ENCODE measurements at places on chromosomes 5 and 9.
A peak's percentile ranks its signal among the peaks of the same experiment; 100 is the strongest.

- DNase-seq, result no peak
Observed at GRCh38 chr9:35563791-35564197, 41.3 kb upstream of the TESK1 start.

DNA sequence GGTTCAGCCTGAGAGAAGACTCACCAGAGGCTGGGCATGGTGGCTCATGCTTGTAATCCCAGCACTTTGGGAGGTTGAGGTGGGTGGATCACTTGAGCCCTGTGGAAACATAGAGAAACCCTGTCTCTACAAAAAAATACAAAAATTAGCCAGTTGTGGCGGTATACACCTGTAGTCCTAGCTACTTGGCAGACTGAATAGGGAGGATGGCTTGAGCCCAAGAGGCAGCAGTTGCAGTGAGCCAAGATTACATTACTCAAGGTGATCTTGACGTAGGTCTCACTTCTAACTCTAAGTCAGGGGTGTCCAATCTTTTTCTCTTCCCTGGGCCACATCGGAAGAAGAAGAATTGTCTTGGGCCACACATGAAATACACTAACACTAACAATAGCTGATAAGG is 16.2 kb upstream of the ATP6V1G1 start:
- DNase-seq, result no peak

GRCh38 chr9:78103971-78104433 is 72.4 kb upstream of the GNAQ start:
- DNase-seq, result no peak

GRCh38 chr5:124414973-124415372 is 331.5 kb downstream of the ZNF608 start:
- no peak for DNase-seq

DNA sequence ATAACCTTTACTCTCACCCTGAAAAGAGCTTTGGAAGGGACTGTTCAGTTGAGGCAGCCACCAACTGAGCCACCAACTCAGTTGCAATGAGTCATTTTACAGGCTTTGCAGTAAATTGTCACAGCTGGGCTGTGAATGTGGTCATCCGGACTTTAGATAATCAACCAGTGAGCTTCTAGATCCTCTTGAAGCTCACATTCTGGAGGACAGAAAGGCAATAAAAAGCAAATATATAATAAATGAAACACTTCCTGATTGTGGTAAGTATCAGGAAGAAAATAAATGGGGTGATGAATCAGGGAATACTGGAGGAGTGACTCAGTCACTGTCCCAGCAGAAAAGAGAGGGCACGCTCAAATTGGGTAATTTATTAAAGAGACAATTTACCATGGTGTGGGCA is 13.2 kb upstream of the C5orf58 start:
- DNase-seq, result peak; percentile 84

DNA sequence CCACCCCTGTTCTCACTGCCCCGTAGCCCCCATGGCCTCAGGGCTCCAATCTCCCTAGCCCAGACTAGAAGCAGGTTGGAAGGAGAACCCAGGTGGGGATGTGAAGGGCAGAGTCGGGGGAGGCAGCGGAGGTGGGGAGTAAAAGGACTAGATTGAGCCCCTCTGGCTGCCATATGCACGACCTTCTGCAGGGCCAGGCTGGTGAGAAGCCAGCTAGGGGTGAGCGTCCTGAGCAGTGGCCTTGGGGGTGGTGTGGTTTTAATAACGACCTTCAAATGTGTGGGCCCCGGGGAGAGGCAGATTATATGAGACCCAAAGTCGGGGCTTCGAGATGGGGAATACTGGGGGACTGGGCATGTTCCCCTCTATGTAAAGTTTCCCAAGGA is 139.5 kb downstream of the C9orf50 start:
- DNase-seq, result no peak

DNA sequence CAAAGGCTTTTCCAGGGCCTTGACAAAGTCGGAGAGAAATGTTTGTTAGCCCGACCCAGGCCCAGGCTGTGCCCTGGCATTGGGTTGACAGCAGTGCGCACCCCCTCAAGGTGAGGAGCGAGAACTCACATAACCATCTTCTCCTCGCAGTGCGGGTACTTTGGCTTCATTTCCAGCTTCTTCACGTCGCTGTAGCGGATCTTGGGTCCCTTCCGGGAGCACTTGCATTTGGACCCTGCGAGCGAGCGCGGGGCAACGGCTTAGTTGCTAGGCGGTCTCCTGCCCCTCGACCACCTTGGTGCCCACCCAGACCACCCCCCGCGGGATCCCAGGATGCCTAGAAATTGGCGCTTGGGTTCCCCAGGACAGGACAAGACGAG is 496 bp downstream of the CXCL14 start:
- DNase-seq, result no peak

DNA sequence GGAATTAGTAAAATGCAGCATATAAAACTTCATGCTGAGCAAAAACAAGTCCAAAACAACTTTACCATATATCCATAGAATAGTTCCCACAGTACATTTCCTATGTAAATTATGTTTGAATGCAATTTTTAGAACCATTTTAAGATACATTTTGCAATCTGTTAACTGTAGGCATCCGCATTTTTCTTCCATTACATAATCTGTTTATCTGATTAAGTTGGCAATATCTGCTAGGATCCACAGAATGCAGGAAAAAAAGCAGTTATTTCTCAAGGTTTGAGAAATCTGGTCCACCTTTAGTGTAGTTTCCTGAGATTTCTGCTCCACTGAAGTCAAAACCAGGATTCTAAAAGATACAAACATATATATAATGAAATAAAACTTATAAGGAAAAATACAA is 6.2 kb downstream of the NUDCD2 start:
- DNase-seq, result peak; percentile 35

DNA sequence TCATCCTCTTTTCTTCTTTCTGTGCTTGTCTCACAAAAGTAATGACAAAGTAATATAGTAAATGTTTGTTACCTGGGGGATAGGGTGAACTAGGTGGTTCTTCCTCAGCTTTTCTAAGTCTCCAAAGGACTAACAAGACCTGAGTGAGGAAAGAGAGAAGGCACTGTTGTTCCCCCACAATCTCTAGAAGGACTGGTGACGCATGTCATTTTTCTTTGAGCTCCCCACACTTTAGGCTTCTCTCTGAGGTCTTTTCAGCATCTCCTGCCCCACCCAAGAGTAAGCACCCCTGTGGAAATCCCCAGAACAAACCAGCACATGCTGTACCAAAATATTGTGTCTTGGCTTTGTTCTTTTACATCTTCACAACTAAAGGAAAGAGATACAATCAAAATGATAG is 2.4 kb upstream of the IL7R start:
- no peak for DNase-seq

DNA sequence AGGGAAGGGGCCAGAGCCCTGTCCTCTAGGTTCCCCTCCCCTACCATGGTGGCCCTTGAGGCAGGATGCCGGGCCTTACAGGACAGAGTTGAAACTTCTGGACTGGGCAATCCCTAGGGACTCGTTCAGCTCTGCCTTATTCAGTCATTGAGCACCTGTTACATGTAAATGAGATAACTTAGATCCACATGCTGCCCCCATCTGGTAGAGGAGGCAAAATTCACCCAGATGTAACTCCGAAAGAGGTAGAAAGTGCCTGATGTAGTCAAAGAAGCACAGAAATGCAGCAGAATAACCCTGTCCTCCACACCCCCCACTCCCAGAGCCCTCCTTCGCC is 1.5 kb downstream of the GGTA1 start:
- peak; percentile 73 for DNase-seq

- peak; percentile 88 for DNase-seq
Observed at GRCh38 chr9:76215066-76215465, 179.2 kb downstream of the RFK start.

DNA sequence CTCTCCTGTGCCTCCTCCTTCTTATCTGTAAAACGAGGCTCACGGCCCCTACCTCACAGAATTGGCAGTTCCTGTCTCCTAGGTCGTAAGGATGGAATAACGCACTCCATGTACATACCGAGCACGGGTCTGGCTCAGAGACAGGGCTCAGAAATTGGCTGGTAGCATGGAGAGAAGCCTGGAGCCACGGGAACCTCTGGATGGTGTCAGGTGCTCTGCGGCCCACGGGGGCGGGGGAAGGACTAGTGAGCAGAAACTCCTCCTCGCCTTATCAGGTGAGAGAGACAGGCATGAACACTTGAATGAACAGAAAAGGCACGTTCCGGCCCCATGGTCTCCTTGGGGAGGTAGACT is 15.4 kb upstream of the C5orf47 start:
- no peak for DNase-seq

GRCh38 chr9:111621895-111622480 is 9.1 kb upstream of the DNAJC25 start:
- DNase-seq, result peak; percentile 64

DNA sequence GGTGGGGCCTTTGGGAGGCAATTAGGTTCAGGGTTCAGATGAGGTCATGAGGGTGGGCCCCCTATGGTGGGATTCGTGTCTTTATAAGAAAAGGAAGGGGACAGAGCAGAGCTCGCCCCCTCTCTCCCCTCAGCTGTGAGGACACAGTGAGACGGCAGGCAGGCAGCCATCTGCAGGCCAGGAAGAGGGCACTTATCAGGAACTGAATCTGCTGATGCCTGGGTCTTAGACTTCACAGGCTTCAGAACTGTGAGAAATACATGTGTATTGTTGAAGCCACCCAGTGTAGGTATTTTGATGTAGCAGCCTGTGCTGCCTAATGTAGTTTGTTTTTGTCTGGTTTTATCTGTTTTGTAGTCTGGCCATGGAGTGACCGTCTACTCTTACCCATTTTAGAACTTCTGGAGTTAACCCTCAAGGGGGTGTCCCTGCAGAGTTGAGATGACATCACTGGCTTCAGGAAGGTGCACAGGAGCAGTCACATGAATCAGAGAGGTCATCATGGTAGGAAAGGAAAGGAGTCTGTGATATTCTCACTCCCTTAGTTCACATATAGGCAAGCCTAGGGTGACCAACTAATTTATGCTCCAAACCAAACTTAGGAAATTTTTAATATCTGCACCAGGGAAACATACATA is 71.0 kb downstream of the LRRC70 start:
- DNase-seq, result no peak

DNA sequence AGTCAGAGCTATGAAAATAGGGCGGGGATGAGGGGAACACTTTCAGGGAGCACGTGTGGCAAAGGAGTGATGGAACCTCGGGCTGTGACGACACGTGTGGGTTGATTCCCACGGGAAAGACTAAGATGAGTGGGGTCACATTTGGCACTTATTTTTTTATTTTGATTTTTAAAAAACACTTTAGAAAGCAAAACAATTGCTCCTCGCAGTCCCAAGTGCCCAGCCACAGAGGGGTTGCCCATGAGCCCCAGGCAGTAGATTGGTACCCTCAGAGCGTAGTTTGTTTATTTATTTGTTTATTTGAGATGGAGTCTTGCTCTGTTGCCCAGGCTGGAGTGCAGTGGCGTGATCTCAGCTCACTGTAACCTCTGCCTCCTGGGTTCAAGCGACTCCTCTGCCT is 69.7 kb downstream of the WNK2 start:
- no peak for DNase-seq

DNA sequence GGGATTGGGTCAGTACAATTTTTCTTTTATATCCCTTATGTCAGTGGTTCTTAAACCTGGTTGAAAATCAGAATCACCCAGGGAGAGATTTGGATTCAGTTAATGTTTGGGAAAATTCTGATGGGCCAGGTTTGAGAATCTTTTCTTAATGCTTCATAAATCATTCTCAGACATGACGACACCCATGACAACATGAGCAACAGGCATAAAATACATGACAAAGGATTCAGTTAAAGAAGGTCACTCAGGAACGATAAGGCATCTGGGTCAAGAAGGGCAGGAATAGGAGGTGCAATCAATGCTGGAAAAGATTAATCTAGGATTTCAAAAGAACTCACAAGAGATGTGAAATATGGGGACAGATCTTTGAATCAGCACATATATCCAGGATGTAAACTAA is 41.8 kb downstream of the ELOVL7 start:
- no peak for DNase-seq

GRCh38 chr9:2477755-2478154 is 143.8 kb upstream of the VLDLR start:
- DNase-seq, result peak; percentile 22

GRCh38 chr5:143156086-143156485 is 247.4 kb downstream of the NR3C1 start:
- DNase-seq, result no peak

GRCh38 chr5:39076757-39077728 is 2.8 kb upstream of the RICTOR start:
- DNase-seq, result peak; percentile 37

- no peak for DNase-seq
Observed at GRCh38 chr5:136090319-136090718, 42.3 kb upstream of the SMAD5 start.

GRCh38 chr5:129118405-129118804 is 23.9 kb downstream of the ISOC1 start:
- peak; percentile 22 for DNase-seq

DNA sequence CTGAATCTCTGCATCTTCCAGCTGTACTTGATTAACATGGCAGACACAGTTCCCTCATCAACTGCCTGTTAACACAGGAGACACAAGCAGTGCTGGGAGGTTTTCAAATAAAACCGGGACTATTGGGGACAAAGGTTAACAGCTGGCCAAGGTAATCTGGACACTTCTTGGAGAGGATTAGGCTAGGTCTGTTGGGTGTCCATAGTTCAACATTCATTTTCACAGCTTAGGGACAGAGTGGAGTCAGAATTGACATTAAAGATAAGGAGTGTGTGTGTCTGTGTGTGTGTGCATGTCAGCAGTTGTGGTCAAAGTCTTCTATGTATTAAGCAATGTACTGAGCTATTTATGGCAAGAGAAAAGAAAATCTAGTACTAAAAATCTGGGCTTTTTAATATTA is 216.2 kb downstream of the MED10 start:
- DNase-seq, result no peak

DNA sequence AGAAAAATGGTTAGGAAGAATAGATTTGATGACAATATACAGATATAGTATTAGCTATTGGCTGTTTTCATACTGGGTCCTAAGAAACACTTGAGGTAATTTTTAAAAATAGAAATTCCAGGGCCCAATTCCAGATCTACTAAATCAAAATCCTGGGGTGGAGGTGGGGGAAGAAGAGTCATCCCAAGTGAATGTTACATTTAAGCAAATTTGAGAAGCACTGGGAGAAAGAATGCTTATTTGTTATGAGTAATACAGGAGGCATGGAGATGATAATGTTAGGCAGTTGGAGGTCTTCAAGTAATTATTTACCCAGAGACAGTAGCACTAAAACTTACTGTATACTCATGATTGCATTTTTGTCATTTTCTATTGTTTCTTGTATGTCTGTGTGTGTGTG is 93.0 kb upstream of the DAB2 start:
- peak; percentile 99 for DNase-seq
